ENCODE measurements at places on chromosomes 4 and X.

DNA sequence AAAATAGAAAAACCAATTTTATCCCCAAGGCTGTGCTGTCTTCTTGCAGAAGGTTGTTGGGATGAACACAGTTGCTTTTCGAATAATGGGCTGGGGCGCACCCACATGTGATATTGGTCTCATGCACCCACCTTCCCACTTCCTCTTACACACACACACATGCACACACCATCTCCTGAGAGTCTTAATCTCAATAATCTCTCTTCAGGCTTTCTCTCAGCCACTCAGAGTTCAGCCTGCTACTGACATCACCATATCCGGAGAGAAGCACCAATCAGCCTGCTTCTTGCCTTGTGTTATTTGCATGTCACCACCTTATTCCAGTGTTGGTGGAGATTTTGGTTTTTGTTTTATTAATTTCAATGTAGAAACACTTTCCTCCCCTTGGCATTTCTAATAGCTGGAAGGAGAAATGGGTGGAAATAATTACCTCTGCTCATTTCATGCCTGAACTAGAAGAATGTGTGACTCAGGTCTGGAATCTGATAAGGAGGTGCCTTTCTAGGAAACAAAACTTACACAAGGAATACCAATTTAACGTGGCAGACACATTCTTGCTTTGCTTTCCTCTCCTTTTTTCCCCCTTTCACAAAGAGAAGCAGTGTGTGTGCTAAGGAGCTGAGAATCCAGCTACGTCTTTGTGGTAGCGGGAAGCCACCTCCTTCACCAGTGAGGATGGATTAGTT, 400.2 kb downstream of the MID1IP1 start:
- peak; percentile 19 for DNase-seq

GRCh38 chrX:134526399-134526798, 66.4 kb downstream of the HPRT1 start:
- no peak for DNase-seq

- DNase-seq = no peak
Observed at GRCh38 chr4:4714331-4714730, 145.1 kb upstream of the MSX1 start.

GRCh38 chr4:57405359-57405758, 295.2 kb upstream of the IGFBP7 start:
- DNase-seq = peak; percentile 70

DNA sequence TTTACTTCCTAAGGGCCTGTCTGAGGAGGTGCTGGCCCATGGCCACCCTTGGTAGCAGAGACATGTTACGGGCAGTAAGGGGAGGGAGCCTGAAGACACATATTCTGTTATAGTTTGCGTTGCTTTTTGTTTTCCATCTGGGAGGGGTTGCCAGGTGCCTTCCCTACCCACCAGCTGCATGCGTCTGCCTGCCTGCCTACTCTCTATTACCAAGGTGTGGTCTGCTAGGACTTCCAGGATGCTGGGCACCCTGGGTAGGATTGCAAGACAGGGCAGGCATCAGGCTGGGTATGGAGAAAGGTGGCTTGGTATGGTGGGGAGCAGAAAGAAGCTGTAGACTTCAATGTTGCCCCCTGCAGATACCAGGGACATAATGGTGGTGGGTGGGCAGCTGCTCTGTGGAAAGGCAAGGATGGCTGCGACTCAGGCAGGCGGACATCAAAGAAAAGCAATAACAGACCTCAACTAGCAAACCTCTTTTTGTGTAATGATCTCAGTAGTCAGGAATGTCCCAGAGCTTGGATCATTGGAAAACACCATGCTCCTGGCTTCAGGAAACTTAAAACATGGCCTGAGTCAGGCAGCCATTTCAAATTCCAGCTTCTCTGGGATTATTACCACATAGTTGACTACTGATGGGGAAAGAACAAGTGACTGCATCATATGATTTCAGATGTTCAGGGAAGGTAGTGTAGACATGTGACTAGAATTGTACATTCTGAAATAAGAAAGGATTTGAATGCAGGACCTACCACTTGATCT, 67.8 kb downstream of the HOPX start:
- peak; percentile 53 for DNase-seq

GRCh38 chr4:182019148-182019652, 224.0 kb upstream of the TENM3 start:
- no peak for DNase-seq

Measured in MCF 10A (cell line).